ENCODE measurements at places on chromosomes 4 and X. TPM values are rescaled to one million over a fixed set of nuclear protein-coding genes. Genes with fewer than 3 reads are reported as not detected.

DNA sequence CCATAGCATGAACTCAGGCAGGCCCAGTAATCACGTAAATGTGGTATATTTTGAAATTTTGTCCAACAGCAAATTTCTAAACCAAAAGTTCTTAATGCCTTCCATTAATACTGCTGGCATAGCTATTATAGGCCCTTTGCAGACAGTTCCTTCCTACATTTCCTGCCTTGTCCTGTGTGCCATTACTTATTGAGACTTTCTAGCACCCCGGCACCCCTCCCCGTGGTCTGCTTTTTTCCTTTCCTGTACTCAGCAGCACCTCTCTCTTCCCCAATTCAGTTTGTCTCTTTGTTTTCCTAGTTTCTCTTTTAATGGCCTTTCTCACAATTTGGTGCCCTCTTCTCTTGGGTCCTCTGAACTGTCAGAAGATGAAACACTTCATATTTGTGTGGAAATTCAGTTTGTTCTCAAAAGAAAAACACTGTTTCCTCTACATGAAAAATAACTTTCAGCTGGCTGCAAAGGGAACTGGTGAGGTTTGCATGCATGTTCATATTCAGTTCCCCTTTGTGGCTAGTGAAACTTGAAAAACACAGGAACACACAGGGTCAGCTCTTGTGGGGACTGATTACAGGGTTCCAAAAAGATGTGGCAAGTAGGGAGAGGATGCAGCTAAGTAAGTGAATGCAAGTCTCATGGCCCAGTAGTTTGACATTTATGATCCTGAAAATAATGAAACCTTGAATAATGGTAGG, 17.1 kb downstream of the GPR34 start:
- no peak for DNase-seq

Gene PDGFRA
- total RNA-seq: 465 TPM

DNA sequence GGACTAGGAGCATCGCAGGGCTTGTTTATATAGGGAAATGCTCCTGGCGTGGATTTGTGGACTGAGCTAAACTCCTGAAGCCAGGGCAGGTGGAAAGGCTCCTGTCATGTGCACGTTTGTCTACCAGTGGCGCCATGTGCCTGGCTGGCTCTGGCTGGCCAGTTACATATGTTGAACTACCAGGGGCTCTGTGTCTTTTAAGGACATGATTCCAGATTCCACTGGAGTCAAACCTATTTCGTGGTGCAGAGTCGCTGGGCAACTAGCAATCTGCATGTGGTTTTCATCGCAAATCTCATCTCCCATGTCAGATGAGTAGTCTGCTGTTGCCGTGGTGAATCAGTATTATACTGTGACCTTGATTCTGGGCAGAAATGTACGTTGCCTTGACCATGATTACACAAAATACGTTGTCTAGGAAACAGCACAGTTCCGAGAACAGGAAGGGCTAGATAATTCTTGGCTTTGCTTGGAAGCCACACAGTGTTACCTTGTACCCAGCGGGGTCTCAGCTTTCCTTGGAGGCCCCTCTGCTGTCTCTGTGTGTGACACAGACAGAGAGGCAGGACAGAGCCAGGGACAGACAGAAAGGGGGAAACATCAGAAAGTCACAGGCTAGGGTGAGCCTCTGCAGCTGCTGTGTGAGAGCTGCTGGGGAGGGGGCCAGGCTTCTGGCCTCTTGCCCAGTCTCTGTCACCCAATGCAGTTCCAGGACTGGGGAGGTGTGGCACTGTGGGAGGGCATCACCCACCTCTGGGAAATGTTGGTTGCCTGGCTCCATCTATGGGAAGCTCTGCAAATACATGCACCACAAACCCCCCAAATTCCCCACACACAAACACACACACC, 19.2 kb downstream of the PNMA6E start:
- peak; percentile 80 for DNase-seq

DNA sequence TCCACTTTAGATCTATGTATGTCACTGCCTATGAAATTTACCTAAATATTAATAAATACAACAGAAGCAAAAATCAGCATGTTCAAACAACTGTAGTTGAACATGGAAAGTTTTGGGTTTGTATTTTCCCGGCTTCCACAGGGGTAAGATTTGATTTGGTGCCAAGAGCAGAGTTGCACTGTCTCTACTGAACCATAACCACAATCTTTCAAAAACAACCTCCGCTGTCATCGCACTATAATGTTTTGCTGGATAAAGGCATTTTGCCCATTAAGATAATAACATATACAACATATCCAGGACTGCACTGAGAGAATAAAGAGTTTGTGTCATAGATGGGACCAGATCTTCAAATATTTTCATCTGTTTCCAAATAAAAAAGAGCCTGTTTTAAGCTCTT, 94.9 kb downstream of the TENM3 start:
- DNase-seq: peak; percentile 59

DNA sequence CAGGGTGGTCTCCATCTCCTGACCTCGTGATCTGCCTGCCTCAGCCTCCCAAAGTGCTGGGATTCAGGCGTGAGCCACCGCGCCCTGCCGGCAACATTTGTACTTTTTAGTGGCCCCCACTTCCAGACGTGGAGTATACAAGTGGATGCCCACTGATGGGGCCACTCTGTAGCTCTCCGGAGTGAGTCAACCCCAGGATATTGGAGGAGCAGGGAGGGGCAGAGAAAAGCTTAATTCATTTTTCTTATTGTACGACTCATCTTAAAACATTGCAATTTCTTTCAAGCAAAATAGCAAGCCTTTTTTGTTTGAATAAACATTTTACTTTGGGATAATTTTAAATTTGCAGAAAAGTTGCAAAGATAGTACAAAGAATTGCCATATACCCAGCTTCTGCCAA, 34.6 kb downstream of the FAM9C start:
- DNase-seq: no peak

Gene UNC5C
- total RNA-seq: 4.6 TPM

DNA sequence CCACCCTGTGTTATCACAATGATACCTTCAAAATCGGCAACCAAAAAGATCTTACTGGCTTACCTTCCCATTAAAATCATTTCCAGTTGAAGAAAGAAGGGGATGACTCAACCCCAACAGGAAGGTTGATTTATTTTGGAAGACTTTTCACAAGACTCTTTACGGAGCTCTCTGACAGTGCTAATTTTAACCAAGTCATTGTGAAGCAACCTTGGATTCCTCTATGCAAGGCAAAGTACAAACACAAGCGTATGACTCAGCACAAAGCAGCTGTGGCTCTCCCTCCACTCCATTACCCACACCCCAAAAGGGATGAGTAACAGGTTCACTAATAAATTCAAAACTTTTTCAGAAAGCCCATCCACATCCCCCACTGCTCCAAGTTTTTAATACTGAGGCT, 213.8 kb upstream of the FGF13 start:
- no peak for DNase-seq

GRCh38 chr4:5852523-5853202, 40.2 kb downstream of the CRMP1 start:
- DNase-seq: no peak

Gene ASMTL
- total RNA-seq: 13.5 TPM

DNA sequence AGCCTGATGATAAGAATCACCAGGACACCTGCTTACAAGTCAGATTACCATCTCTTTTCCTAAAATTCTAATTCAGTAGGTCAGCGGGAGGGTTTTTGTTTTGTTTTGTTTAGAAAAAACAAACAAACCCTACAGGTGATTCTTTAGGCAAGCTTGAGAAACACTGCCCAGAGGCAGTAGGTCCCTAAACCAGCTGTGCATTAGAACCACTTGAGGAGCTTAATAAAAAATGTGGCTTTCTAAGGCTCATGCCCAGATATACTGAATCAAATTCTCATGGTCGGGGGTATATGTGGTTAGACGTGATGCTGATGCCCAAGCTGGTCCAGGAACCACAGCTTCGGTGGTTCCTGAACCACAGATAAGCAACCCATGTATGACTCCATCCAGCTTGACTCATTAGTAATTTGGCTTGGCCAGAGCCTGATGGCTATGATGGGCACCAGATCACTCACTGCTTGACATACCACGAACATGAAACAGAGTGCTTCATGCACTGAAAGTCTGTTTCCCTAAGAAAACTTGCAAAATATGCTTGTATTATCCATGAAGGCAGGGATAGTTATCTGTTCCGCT, 338.1 kb upstream of the F9 start:
- DNase-seq: no peak

Gene AADAT
- 6.0 TPM for total RNA-seq

DNA sequence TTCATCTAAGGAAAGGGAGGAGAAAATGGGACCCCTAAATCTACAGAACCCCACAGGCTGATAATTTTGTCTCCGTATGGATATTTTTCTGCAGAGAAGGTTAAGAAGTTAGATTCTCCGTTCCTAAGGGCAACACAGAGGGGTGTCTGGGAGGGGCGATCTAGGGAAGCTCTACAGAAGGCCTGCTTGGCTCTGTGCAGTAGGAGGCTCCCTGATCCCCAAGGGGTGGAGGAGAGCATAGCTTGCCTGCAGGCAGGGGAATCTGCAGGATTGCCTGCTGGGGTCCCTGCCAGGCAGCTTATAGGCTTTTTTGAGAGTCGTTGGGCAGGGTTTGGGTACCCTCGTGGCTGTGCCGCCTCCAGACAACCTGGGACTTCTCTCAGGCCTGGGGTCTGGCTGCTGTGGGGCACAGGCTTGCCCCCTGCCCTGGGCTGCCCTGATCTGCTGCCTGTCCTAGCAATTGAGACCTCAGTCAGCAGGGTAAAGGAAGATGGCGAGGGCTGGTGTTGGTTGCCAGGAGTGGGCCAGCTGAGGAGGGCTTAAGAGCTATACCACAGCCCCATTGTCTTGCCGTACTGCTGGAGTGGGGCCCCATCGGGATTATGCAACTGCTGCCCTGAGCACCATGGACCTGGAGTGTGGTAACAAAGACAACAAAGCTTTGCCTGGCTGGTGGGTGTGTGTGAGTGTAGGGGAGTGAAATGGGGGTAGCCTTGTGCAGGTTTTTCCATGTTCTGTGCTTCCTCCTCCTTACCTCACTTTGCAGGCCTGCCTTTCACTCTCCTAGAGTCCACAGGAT, 74.1 kb downstream of the EFNB1 start:
- DNase-seq: peak; percentile 28

Gene SSX2
- not detected for total RNA-seq

DNA sequence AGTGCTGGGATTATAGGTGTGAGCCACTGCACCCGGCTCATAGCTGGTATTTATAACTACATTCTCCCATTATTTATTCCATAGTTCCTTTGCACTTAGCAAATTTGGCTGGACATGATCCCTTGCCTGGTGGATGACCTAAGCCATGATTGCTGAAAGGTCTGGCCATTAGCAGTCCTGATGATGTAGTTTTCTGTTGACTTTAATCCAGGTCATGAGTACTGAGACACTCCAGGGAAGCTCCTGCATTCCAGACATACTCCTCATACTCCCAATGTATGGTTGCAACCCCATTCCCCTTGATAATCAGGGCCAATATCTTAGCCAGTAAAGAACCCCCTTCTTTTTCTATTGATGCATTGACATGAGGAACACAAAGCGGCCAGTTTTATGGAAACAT, 24.4 kb upstream of the MGST2 start:
- no peak for DNase-seq

Gene TACR3
- 1.9 TPM for total RNA-seq

DNA sequence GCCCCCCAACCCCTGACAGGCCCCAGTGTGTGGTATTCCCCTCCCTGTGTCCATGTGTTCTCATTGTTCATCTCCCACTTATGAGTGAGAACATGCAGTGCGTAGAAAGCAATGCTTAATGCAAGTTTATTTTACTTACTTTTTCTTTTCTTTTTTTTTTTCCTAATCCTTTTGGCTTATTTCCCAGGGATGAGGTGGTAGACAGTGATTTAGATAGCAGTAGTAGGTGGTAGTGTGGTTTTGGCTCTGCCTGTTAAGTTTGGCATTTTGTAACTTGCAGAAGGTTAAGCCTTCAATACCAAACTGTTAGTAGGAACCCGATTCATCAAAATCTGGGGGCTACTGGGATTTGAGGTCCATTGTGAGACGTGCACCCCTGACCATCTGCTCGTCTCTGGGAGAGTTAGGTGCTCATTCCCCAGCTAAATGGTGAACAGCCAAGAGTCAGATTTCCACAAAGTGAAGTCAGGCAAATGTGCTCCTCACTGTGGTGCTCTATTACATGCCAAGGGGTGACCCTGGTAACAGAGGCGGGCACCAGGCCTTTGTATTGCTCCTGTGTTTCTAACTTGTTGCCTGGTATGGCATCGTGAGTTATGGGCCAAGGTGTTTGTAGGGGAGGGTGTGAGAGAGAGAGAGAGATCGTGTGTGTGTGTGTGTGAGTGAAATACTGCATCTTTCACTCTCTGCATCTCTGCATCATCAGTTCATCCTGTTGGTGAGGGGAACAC, 70.3 kb downstream of the PHOX2B start:
- DNase-seq: peak; percentile 17

DNA sequence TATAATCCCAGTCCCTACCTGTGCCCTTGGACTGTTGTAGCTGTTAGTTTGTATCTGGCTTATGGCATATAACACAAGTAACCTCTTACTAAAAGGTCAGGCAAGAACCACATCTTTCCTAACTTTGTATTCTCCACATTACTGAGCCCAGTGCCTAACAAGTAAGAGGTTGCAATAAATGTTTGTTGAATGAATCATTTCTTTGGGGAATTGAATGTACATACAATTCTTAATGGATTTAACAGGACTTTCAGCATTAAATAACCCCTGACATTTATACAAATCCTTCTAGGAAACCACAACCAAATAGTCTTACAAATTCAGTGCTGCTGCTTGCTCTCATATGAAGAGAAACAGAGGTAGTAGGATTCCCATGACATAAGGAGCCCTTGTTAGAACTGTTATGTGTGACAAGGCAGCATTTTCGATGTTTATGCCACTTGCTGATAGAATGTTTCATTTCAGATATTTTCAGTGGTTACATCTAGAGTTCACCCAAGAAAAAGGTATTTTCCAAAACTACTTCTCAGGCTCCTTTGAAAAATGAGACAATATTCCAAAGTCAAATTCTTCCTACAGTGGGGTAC, 62.0 kb downstream of the MBNL3 start:
- DNase-seq: peak; percentile 61

GRCh38 chr4:36402008-36402758, 120.8 kb downstream of the DTHD1 start:
- DNase-seq: no peak

- peak; percentile 73 for DNase-seq
Measured at GRCh38 chrX:23742174-23742696, 841 bp downstream of the ACOT9 start.

All from umbilical cord (tissue), 2 donors.